Lower lobe of right lung (tissue), 2 donors: ENCODE measurements at places on chromosomes 6 and 20.

- DNase-seq, result peak; percentile 59
Measured at GRCh38 chr6:14857501-14857900, 388.4 kb upstream of the JARID2 start.

DNA sequence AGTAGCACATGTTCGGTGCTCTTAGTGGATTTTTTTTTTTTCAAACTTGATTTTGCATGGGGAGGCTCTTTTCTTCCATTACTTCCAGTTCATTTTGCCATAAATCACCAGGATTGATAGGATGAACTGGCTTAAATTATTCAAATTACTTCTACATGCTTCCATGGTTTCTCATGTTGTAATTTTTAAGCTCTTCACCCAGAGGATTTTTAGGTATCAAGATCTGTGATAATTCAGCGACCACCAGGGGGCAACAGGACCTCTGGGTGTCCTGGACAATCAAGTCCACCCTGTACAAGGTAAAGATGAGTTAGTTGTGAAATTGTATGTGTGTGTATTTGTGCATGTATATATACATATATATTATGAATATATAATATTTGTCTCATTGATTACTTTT, 4.2 kb upstream of the EPHA7 start:
- DNase-seq, result no peak

DNA sequence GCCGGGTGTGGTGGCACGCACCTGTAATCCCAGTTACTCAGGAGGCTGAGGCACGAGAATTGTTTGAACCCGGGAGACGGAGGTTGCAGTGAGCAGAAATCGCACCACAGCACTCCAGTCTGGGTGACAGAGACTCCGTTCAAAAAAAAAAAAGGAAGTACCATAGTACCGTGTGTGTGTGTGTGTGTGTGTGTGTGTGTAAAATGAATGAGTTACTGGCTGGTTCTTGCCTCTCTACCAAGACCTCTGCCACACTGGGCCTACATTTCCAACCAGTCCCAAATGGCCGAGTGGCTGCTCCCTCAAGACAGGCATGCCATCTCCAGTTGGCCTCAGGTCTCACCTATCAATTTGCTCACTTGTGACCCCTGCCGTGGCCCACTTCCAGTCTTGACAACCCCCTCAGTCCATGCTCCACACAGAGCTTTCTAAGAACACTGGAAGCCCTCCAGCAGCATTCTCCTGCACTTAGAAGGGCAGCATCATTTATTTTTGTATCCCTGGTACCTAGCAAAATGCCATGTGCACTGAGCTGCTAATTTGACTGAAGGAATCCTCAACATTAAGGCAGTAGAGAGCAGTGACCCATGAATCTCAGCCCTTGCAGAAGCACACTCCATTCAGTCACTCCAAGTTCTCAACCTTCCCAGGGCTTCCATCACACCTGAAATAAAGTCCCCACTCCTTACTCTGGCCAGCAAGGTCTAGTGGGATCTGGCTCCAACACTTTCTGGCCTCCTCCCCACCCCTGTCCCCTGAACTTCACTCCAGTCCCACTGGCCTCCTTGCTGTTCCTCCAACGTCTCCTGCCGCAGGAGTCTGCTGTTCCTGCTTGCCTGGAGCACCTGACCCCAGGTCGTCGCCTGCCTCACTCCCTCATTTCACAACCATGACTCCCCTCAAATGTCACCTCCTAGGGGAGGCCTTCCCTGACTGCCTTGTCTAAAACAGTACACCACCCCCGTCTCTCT, 29.9 kb downstream of the COX4I2 start:
- DNase-seq, result no peak

DNA sequence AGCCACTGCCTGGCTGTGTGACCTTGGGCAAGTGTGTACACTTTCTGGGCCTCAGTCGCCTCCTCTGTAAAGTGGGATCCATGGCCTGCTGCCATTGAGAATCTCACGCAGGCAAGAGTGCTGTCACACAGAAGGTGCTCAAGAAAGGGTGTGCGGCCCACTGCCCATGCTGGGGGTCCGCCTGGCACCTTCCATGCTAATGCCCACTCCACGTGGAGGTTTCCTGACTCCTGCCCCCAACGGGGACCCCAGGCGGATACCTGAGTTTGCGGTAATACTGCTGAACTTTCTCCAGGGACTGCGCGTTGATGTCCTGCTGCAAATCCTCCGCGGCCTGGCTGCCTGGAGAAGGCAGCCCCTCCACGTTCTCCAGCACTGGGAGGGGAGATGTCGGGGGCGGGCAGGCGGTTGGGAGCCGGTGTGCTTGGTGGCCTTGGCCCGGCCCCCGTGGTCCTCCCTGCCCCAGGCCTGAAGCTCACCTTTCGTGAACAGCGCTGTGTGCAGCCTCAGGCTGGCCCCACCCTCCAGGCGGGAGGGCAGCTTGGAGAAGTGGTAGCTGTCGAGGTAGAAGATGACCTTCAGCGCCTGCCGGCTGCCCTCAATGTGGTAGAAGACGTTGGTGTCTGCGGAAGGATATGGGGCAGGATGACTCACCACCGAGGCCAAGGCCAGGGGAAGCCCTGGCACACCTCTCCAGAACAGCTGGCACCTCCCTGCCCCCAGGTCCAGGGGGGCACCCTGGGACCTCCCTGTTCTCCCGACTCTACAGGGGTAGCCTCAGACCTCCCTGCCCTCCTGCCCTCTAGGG, 195.6 kb downstream of the PREX1 start:
- peak; percentile 32 for DNase-seq

- peak; percentile 53 for DNase-seq
Measured at GRCh38 chr6:106973018-106973835, 1.3 kb downstream of the CD24 start.

DNA sequence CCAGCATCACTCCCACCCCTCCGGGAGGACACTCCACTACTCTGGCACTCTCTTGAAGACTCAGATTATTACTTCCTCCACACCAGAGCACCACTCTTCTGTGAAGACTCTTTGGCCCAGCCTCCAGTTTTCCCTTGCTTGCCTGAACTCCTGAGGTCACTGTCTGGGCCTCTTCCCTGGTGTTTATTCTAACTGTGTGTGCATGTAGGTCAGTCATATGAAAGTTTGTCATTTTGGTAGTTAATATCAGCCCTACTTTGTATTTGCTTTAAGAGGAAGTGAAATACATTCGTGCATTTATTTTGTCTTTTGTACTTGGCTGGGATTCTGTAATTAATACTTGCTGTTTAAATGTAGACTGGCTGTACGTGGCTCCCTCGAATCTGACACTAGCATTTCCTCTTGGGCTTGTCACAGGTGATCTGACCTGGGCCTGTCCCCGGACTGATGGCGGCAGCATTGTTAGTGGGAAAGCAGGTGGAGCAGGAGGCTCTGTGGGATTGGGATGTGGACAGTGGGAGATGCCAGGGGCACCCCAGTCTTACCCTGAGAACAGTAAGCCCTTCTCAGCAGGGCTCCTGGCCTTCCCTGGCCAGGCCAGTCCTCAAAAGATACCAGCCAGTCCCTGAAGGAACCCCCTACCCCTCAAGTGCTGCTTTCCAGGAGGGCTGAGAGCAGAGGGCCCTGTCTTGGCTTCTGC, 350.5 kb downstream of the CDC5L start:
- DNase-seq, result no peak

DNA sequence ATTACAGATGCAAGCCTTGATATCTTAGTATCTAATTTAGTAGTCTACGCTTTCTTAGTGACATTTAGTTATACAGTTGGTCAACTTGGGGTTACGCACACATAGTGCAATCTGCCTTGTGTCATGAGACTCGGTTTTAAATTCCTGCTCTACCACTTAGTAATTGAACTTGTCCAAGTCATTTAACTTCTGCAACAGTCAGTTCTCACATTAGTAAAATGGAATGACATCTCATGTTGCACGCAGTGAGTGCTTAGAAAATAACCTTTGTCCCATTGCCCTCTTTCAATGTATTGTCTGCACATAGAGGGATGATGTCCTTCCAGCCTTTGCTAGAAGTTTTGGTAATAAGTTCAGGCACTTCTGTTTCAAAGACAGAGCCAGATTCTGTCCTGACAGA, 48.6 kb downstream of the TMEM170B start:
- no peak for DNase-seq
